ENCODE measurements at places on chromosomes 5 and 9. TPM values are rescaled to one million over a fixed set of nuclear protein-coding genes. Genes with fewer than 3 reads are reported as not detected.

FOXD4L6 gene
- total RNA-seq: not detected

NAIP gene
- total RNA-seq: 0.13 TPM

CDO1 gene
- 0.15 TPM for total RNA-seq

LEAP2 gene
- total RNA-seq: not detected

C5orf34 gene
- total RNA-seq: 4.3 TPM

PRUNE2 gene
- total RNA-seq: 15.5 TPM

FOXD4 gene
- not detected for total RNA-seq

SEMA4D gene
- total RNA-seq: 1.3 TPM

CA9 gene
- not detected for total RNA-seq

LHX3 gene
- not detected for total RNA-seq

SPATA31D4 gene
- total RNA-seq: not detected

RELL2 gene
- 5.7 TPM for total RNA-seq

PSAT1 gene
- 42.6 TPM for total RNA-seq

OR1L4 gene
- not detected for total RNA-seq

MRNIP gene
- 6.8 TPM for total RNA-seq

ENHO gene
- total RNA-seq: not detected

SETX gene
- total RNA-seq: 29.6 TPM

MARCOL gene
- not detected for total RNA-seq

CNTFR gene
- not detected for total RNA-seq

GCNT4 gene
- total RNA-seq: 0.44 TPM

CER1 gene
- not detected for total RNA-seq

SLC26A2 gene
- 22.1 TPM for total RNA-seq
